ENCODE measurements at places on chromosomes 5 and 9.

- DNase-seq: peak; percentile 5
Observed at GRCh38 chr5:145936401-145937131, at the start of gene SH3RF2. TSS of gene SH3RF2 (plus strand) at chr5:145936578. CDS start at chr5:145937929, 1,351 bp downstream.

- DNase-seq: no peak
Observed at GRCh38 chr9:117088140-117088539, 326.7 kb downstream of the ASTN2 start.

- peak; percentile 79 for DNase-seq
Observed at GRCh38 chr5:79514391-79515105, 614 bp upstream of the HOMER1 start.

GRCh38 chr5:19866090-19866450, 121.9 kb downstream of the CDH18 start:
- no peak for DNase-seq

GRCh38 chr9:75992482-75993206, 102.2 kb downstream of the PCSK5 start:
- DNase-seq: no peak

DNA sequence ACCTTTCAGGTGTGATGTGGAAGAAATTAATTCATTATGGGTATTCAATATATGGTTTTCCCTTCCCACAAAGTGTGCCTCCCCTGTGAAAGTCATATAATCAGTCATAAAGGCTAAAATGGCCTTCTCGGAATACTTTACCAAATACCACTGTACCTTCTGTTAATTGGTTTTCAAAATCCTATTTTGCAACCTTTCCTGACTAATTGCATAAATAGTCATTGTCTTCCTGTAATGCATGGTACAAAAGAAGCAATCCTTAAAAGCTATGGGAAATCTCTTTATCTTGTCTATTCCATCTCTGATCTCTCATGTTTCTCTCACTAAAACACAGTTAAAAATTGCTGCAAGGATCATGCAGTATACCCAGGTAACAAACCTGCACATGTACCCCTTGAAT, 44.3 kb upstream of the UGCG start:
- no peak for DNase-seq

DNA sequence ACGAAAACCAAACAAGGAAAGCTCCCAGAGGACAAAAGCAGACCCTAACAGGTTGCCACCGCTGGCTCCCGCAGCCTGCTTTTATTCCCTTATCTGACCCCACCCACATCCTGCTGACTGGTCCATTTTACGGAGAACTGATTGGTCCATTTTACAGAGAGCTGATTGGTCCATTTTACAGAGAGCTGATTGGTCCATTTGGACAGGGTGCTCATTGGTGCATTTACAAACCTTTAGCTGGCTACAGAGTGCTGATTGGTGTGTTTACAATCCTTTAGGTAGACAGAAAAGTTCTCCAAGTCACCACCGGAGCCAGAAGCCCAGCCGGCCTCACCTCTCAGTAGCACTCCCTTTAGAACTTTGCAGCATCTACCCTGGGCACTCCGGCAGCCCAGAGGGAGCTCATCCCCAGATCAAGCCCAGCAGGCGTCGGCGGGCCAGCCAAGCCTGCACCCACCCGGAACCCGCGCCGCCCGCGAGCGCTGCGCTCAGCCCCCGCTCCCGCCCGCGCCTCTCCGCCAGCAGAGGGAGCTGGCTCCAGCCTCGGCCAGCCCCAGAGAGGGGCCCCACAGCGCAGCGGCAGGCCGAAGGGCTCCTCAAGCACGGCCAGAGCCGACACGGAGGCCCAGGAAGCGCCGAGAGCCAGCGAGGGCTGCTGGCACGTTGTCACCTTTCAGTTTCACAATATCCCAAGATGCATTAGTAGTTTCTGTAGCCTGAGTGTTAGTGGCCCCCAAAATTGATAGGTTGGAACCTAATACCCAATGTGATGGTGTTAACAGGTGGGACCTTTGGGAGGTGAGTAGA, 35.3 kb upstream of the CLPTM1L start:
- DNase-seq: peak; percentile 12
